Kidney (tissue), 22 donors: ENCODE measurements at places on chromosomes 12 and 14.

GRCh38 chr12:119593578-119594398, at the start of gene TMEM233:
TMEM233 (plus strand) TSS chr12:119593774; CDS start chr12:119593849, 75 bp downstream.
- no peak for DNase-seq

DNA sequence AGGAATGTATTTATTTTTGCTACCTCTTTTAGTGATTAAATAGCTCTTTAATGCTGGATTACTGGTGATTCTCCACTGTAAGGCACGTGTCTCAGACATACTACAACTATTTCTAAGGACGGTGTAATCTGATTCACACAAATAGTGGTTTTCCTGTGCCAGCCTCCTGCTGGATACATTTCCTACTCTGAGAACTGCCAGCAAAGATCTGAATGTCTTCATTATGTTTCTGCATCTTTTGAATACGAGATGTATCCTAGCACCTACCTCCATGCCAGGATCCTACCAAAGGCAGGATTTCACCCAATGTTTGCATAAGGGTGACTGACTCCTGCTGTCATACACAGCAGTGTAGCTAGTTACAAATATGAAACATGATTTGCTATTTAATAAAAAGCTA, 120.6 kb downstream of the PRICKLE1 start:
- DNase-seq = no peak

- DNase-seq = no peak
These were observed 407.9 kb downstream of the MED13L start for GRCh38 chr12:115869604-115870003.

DNA sequence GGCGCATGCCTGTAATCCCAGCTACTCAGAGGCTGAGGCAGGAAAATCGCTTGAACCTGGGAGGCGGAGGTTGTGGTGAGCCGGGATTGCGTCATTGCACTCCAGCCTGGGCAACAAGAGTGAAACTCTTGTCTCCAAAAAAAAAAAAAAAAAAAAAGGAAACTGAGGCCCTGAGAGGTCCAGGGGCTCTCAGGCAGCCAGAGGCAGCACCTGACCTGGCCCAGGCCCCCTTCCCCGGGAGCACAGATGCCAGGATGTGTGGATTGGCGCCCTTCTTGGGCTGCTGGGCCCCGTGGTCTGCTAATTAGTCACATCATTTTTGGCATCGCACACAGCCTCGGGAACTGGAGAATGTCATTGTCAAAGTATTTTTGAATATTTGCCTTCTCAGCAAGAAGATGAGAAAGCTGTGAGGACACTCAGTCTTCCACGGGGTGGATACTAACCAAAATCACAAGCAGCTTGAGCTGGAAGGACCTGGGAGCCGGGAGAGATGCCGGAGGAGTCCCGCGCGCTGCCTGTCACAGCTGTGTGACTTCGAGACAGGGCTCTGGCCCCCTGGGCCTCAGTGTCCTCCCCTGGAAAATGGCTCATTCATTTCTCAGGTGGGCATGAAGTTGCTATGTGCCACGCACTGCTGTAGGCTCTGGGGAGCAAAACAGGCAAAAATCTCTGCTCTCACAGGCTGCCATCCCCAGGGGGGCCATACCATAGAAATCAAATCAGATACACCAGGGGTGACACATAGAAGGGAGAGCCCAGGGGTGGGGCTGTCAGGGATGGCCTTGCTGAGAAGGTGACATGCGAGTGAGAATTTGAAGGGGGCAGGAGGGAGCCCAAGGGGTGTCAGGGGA, 12.5 kb upstream of the RCOR1 start:
- DNase-seq = no peak

DNA sequence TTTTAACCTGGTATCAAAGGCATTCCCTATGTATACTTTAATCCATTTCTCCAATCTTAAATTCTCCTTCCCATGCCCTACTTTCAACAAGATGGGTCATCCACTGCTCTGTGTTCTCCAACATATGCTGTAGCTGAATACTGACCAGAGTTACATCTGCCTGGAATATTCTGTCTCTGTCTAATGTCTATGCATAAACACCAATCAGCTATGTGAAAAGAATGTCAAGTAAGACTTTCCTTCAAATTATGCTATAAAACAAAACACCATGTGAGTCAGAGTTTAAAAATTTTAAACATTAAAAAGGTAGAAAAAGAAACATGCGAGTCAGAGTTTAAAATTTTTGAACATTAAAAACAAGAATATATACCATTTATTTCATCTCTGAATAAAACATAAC, 19.3 kb downstream of the NT5DC3 start:
- DNase-seq = no peak

- no peak for DNase-seq
These were observed 170.9 kb downstream of the SEC23A start for GRCh38 chr14:38931969-38932652.

DNA sequence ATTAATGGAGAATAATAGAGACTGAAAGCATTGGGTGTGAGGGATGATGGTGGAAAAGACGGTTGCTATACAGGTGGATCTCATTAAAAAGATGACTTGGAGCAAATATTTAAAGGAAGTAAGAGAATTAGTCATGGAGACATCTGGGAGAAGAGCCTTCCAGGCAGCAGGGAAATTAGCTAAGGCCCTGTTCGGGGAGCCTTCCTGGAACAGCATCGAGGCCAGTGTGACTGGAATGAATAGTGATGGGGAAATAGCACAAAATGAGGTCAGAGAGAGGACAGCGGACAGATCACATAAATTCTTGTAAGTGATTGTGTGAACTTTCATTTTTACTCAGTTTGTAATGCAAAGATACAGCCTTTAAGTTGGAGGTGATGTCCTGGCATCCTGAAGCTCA, 842.3 kb downstream of the SLC6A15 start:
- no peak for DNase-seq

DNA sequence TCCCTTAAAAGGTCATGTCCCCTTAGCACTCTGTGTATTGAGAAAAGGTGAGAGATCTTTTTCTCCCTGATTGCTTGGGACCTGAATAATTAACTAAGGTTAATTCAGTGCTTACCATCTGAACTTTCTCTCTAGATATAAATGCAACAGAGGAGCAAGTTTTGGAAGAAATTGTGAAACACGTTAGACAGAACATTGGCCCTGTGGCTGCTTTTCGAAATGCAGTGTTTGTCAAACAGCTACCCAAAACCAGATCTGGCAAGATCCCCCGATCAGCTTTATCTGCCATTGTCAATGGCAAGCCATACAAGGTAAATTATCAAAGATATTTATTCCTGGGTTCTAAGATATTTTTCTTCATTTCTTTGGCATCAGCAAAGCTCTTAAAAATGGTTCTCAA, 175.5 kb downstream of the ACSS3 start:
- no peak for DNase-seq

- no peak for DNase-seq
These were observed 89.4 kb downstream of the UNC79 start for GRCh38 chr14:93520053-93520607.

DNA sequence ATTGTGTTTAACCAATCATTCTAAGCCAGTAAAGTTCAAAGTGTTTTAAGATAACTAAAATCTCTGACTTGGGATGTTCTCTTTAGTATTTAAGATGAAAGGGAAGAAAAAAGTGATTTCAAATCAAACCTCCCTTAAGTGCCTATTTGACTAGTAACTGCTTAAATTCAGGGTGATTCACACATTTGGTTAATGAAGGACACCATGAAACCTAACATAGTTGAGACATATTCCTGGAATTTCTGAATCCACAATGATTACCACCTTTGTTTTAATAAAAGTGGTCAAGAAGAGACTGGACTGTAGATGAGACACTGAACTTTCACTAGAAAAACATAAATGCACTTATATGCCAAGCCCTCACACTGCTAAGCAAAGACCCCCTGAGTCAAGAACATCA, 138.7 kb downstream of the MED13L start:
- no peak for DNase-seq

DNA sequence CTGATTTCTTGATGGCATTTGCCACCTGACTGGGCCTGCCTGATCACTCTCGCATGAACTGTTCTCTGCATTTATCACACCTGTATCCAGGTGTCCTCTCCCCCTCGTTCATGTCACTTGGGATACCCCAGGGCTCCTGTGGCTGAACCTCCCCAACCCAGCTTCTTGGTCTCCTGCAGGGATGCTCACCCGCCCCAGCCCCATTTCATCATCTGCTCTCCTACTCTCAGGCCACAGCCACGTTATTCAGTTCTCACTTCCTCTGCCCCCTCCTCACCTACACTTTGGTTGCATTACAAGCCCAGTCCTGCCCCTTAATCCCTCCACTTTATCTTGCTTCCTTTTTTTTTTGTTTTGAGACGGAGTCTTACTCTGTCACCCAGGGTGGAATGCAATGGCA, 35.5 kb downstream of the TMBIM6 start:
- no peak for DNase-seq

GRCh38 chr14:77508876-77509275, 10.3 kb upstream of the ISM2 start:
- DNase-seq = no peak

DNA sequence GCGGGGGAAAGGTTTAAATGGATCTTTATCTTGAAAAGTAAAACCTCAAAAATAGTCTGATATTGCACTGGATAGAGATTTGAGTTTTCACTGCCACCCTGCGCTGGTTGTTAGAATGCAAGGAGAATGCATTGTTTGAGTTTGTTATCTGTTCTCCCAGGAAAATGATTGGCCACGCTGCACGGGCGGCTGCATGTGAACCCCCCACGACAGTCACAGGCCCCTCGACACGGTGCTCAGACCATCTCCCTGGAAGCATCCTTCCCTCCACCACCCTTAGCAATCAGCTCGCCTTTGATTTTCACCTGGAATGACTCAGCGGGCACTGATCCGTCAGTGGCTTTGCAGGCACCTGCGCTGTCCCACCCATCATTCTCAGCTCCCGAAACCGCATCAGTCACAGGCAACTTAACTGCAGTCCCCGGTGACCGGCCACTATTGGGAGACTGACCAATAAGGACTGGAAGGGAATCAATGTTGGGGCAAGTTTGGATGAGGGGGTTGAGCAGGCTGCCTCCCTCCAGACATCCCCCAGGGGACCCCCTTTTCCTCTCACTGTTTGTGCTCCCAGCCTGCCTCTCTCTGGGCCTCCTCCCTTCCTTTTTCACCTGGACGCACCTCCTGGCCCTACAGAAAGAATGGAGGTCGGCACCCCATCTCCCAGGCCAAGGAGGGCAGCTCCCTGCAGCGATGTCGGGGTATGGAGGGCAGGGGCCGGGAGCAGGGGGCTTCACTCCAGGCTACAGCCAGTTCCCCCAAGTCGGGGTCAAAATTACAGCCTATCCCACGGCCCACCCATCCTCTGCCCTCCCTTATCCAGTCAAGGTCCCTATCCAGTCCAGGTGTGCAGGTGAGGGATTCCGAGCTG, 28.5 kb upstream of the C14orf180 start:
- no peak for DNase-seq

GRCh38 chr12:77204083-77204482, 138.7 kb upstream of the E2F7 start:
- no peak for DNase-seq

GRCh38 chr12:87679251-87679650, 349.9 kb downstream of the C12orf50 start:
- DNase-seq = no peak
